ENCODE measurements at places on chromosomes 2 and 18.

DNA sequence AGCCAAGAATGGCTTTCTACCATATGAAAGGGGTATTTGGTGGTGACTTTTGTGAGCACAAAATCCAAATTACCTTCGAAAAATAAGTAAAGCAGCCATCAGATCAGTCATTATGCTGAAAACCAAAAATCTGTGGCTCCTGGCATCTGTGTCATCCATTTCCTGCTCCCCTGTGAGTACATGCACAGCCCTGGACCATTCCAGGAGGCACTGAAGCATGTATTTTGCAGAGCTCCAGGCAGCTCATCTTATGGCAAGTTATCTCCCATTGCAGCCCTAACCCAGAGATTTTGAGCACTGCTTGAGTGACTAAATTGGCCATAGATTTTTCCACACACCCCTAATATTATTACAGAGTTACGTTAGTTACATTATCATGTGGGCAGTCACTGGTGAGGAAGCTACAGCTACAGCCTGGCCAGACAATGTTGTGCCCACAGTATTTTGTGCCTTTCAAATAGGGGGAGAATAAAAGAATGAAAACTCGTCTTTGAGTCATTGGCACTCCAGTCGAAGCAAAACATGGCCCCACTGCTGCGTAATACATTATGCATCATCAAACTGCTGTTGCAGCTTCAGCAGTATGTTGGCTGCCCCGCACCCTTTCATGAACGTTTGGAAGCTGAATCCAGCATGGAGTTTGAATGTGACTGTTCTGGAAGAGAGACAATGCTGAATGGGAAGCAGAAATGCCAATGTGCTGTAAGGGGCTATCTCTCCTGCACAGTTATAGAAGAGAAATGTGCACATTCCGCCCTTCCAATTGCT lies 702.2 kb downstream of the RNF144A start:
- DNase-seq, result no peak

DNA sequence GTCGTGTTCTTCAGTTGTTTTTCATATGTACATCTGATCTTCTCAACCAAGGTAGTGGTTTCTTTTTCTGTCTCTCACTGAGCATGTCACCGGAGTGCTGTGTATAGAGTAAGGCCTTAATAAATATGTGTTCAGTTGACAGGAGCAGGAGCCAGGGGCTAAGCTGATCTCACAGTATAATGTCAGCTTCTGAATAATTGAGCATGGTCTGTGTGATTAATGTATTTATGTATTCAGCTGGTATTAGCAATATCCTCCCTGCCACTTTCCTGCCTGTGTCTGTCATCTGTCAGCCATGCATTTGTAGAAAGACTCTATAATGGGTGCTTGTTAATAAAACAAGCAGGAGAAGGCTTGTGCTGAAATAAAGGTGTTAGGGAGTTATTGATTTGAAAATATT lies 198.9 kb downstream of the ADCYAP1 start:
- DNase-seq, result no peak

DNA sequence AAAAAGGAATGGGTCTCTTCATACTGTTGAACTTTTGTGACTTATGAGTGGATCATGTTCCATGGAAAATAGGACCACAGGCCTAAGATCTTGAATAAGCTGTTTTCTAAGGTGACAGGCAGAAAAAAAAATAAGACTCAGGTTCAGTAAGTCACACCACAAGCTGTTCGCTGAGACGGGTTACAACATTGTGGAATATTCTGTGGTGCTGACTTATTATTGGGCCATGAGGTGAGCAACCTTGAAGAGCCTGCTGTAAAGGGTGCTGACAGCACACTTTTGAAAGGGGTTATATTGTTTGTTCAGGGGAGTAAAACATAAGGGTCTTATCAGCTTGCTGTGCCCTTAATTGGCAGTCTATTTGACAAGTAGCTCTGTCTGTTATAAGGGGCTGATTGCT lies 439.8 kb upstream of the SLC14A2 start:
- no peak for DNase-seq

GRCh38 chr2:17805717-17806363 lies 10.4 kb upstream of the MSGN1 start:
- no peak for DNase-seq

GRCh38 chr18:63465059-63465458 lies 11.7 kb upstream of the SERPINB5 start:
- no peak for DNase-seq

GRCh38 chr2:205117125-205117524 lies 565.2 kb upstream of the NRP2 start:
- no peak for DNase-seq

Data from AG04449 (cell line).